ENCODE measurements at places on chromosomes 2 and 18.

DNA sequence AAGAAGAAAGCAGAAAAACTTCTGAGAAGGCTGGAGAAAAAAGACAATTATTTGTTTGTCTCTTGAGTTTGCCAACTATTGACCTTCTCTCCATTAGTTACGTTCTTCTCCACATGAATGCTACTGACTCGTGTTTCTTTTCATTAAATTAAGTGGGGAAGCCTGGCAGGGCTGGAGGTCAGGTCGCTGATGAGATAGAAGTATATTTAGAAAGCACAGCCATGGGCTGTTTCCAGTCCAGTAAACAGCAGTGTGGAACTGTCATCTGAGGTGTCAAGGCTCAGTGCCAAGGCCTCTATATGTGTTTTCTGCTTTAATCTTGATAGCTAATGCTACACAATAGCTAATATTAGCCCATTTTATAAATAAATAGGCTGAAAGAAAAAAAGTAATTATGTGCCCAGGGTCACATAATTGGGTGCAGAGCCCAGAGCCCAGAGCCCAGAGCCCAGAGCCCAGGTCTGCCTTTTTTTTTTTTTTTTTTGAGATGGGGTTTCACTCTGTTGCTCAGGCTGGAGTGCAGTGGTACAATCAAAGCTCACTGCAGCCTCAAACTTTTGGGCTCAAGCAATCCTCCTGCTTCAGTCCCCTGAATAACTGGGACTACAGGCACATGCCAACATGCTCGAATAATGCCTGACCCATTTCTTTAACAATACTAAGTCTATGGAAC is 6.3 kb downstream of the MSGN1 start:
- no peak for DNase-seq

DNA sequence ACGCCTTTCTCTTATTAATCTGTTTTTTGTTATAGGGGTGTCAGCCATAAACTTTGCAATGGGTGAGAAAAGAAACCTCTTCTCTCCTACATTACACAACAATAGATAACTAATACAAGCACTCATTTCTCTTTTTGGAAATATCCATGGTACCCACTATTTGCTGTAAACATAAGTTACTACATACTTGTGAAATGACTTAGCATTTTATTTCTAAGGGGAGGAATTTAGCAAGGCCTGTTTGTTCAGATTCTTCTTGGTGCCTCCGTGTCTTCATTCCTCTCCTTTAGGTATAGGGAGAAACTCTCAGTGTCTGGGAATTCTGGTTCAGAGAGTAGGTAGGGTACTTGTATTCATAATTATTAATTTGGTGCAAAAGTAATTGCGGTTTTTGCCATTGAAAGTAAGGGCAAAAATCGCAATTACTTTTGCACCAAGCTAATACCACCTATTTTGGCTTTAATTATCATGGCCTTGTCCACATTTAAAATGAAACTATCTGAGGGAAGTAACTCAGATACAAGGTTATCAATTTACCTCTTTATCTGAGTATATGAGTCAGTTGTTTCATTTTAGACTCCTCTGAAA is 134.8 kb downstream of the MREG start:
- no peak for DNase-seq

GRCh38 chr2:219744600-219744999 is 117.2 kb downstream of the SLC4A3 start:
- no peak for DNase-seq

GRCh38 chr18:48061781-48062570 is 131.5 kb upstream of the SMAD2 start:
- DNase-seq: no peak

DNA sequence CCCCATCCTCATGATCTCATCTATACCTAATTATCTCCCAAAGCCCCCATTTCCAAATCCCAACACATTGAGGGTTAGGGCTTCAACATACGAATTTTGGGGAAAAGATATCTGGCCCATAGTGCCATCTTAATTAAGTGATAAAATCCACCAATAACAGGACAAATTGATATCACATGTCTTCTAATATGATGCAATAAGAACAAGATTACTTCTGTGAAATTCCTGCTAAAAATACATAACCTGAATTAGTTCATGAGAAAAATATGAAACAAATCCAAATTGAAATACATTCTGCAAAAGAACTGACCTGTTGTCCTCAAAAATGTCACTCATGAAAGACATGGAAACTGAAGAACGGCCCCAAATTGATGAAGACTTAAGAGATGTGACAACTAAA is 28.8 kb downstream of the FOXI3 start:
- DNase-seq: no peak

DNA sequence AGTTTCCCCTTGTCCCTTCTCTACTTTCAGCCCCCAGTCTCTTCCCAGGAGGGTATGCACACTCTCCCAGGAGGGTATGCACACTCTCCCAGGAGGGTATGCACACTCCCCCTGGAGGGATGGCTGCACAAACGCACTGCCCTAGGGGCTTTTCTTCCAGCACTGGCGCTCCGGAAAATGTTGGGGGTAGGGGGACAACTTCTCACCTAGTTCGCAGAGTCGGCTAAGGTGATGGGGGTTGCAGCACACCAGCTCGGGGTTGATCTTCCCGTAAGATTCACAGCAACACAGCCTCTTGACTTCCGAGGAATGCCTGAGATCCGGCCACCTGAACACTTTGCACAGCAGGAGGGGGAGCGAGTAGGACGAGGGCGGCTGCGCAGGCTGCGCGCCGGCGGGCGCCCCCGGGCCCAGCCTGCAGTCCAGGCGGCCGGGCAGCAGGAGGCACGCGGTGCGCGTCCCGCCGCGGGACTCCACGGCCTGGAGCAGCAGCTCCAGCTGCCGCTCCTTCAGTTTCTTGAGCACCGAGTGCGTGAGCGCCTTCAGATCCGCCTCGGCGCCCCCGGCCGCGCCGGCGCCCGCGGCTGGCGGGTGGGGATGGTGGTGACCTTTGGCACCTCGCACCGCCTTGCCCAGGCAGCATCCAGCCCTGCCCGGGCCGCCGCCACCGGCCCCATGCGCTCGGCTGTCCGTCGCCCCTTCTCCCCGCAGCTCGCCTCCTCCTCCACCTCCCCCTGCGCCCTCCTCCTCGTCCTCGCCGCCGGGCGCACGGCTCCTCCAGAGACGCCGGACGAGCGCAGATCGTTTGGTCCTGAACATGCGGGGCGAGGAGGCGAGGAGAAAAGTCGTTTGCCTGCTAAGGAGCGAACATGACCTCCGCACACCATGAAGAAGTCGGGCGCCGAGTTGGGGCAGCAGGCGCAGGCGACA is 894 bp downstream of the SMAD7 start:
- DNase-seq: no peak

- no peak for DNase-seq
Measured at GRCh38 chr2:15278296-15278695, 282.8 kb downstream of the NBAS start.

DNA sequence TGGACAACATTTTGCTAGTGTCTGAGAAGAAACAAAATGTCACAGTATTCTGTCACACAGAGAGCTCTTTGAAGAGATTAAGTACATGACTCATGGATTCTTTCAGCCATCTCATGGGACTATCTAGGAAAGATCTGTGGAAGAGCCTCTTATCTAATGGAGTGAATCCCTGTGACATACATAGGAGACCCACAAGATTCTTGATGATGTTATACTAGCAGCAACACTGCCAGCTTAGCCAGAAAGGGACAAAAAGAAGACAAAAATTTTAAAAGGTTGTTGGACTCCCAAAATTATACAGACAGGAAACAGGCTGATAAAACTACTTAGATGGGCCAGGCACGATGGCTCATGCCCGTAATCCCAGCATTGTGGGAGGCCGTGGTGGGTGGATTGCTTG is 143.3 kb upstream of the MGAT5 start:
- no peak for DNase-seq

DNA sequence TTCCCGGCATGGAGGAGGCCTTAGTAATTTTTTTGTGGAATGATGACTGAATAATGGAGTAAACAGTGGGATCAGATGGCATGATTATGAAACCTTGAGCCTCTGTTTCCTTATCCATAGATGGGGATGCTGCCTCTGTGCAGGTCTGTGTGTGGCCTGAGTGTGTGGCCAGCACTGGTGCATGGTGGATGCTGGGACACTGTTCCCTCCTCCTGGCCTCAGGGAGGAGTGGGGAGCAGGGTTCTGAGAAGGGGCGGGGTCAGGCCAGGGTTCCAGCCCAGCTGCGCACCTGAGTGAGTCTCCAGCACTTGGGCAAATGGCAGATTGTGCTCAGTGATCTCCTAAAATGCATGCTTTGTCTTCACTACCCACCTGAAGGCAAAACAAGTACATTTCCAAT is 66.4 kb downstream of the DCDC2C start:
- DNase-seq: no peak

DNA sequence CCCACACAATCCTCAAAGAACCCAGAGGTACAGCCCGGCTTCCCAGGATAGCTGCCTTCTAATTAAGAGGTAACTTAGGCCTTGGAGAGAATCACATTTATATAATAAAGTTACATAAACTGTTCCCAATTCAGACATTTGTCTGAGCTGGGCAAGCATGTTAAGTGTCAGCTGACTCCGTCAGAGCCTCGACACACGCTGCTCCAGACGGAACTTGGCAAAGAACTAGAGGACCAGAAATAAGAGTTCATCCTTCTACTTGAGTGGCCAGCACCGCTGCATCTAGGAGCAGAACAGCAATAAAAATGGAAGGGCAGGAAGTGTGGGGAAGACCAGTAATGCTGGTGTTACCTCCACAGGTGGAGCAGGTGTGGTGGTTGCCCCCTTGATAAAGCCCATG is 80.5 kb downstream of the MYO5B start:
- no peak for DNase-seq

- DNase-seq: no peak
Measured at GRCh38 chr2:238513346-238513745, 86.6 kb downstream of the ASB1 start.

DNA sequence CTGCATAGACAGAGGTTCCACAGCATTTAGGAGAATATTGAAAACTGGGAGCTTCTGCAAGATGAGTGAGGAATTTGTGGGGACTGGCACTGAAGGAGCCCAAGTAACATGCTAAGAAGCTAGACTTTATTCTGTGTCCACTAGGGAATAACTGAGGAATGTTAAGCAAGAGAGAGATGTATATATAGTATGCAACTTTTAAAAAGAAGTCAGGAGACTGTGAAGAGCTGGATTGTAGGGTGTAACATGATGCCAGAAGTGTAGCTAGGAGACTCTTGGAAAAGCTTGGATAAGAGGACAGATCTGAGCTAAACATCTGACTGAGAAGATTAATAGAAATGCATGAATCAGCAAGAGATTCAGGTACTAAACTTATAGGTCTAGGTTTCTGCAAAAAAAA is 270.6 kb upstream of the MMADHC start:
- no peak for DNase-seq

DNA sequence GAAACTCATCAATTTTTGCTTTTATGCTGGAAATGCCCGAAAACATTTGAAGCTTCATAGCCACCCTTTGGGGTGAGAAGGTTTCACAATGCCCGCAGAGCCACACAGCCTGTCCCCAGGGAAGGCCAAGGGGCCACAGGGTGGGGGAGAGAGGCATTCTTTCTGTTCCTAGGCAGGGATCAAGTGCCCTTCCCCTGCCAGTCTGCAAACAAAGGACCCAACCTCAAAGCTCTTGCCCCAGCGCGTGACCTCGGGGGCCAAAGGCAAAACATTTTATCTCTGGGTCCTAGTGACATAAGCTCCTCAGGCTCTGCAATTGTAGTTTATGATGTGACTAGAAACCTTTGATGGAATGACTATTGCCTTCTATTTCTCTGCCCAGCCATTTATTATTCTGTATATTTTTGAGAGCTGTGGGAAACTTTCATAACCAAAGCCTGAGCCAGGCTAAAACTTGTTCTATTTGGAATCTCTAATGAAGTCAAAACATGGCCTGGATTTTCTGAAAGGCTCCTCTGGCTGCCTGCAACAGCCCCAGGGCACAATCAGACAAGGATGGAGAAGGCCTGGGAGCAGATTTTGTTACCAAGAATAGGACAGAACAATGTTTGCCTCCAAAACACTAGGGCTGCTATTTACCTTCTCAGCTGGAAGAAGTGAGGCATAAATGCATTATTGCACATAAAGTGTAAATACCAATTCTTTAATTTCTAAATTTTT is 137.2 kb upstream of the KCTD1 start:
- no peak for DNase-seq

DNA sequence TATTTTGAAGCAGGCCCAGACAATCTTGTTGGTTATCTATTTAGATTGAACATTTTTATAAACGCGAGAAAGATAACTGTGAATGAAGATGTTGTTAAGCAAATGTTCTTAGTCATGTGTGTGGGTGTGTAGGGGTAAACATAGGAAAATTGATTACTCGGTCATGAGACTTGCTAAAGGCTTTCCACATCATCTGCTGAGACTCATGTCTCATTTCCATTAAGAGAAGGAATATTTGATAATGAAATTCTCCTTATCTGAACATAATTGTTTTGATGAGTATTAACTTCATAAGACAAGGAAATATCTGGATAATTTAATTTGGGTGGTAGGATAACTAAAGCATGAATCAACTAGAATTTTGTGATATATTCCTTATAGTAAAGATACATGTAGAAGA is 19.7 kb downstream of the CCDC102B start:
- DNase-seq: no peak

DNA sequence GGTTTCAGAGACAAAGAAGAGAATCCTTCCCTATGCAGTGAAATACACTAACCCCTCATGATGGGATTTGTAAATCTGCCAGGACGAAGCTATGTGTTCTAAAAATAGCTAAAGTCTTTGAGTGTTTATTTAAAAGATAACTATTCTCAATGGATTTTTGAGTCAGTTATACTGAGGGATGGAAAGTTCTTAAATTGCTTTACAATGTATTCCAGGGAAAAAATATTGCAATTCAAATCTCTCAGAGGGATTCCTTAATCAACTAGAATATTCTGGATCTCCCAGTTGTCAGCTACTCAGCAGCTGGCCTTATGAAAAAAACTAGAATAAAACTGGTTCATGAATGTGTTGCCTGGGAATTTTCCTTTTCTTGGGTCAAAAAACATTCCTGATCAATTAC is 312.4 kb downstream of the PLCL1 start:
- DNase-seq: no peak

DNA sequence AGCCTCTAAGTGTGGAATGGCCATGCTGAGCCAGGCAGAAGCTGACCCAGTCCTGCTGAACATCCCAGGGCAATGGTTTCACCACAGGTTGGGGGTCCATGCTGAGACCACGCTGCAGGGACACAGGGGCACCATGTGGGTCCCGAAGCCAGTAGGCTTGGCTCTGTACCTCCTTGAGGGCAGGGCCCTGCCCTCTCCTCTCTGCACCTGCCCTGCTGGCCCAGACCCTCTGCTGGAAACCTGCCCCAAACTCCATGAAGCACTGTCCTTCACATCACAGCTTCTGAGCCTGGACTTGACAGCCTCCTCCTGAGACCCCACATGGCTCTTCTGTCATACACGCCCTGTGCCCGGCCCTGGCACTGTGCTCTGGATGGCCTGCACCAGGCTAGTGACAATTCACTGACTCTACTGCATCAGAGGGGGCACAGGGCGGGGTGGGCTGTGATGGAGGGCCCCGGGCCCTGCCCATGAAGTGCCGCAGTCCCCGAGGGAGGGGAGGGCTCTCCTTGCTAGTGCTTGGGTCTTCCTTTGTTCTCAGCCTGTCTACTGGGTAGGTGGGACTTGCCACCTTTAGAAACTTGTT is 24.7 kb downstream of the HS6ST1 start:
- DNase-seq: no peak

GRCh38 chr2:210445732-210446131 is 30.8 kb downstream of the LANCL1 start:
- no peak for DNase-seq

- no peak for DNase-seq
Measured at GRCh38 chr2:69059731-69060290, 46.8 kb downstream of the ANTXR1 start.

All from activated CD8-positive, alpha-beta memory T cell treated with anti-CD3 and anti-CD28 coated beads for 48 hours (primary cell).